ENCODE measurements at places on chromosomes 5 and 9.

- DNase-seq, result no peak
Observed at GRCh38 chr5:42852826-42853225, 41.1 kb upstream of the SELENOP start.

GRCh38 chr5:139805545-139805944, 9.9 kb downstream of the PSD2 start:
- DNase-seq, result no peak

DNA sequence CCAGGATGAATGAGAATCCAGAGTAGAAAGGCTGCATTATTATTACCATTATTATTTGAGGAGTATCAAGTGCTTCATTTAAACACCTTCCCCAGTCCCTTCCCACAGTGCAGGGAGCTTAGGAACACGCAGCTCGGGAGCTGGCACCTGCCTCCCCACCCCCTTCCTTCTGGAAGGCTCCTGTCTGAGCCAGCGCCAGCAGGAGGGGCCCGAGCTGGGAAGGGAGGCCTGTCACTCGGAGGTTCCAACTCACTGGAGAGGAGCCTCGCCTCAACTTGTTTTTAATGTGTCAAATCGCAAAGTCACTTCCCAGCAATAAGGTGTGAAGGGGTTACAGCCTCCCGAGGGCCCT, 156.4 kb upstream of the IRX4 start:
- DNase-seq, result no peak

GRCh38 chr5:126754609-126755008, 22.3 kb upstream of the LMNB1 start:
- no peak for DNase-seq

DNA sequence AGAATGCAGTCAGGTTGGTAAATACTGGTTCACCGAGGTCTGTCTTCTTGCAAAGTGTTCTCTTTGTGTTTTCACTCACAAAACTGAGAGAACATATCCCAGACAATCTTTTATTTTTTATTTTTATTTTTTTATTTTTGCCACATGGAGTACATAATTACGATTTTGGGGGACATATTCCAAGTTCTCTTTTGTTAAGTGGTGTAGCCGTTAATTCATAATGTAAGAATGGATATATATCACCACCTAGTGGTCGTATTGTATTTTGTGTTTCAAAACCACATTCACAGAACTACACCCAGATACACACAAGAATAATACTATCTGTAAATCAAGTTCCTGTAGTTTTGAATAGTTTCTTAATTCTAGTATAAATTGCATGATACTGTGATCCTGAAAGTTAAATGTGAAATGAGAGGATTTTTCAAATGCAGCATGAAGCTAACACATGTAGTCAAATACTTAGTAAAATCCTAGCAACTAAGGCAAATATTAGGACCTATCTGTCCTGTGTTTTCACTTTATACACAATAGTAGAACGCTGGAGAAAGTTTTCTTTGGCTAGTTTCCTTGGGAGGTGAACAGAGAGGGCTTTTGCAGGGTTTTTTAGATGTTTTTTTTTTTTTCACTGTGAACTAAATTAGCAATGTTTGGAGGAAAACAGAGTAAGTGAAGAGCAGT, 92.7 kb downstream of the VCAN start:
- no peak for DNase-seq

GRCh38 chr9:110650261-110650660, 18.3 kb upstream of the MUSK start:
- no peak for DNase-seq

- DNase-seq, result no peak
Observed at GRCh38 chr5:102262688-102263087, 33.4 kb downstream of the SLCO4C1 start.

GRCh38 chr5:132849347-132849746, 16.9 kb downstream of the GDF9 start:
- DNase-seq, result no peak

- no peak for DNase-seq
Observed at GRCh38 chr9:134970719-134971118, 53.0 kb upstream of the FCN1 start.

DNA sequence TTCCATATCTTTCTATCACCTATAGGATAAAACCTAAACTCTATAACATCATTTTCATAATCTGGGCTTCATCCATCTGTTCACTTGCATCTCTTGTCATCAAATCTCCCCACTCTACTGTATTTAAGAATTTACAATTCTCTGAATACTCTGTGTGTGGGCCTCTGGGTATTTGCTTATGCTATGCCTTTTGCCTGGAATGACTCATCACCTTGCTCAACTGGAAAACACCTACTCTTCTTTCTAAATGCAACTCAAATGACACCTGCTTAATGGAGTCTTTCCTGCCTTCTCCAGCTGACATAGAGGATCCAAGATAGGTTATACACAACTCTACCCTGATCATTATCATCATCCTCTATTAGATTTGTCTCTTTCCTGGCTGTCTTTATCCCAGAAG, 421.7 kb downstream of the SPATA31D1 start:
- no peak for DNase-seq

- DNase-seq, result no peak
Observed at GRCh38 chr9:89996773-89997172, 392.0 kb downstream of the GADD45G start.

GRCh38 chr5:157390551-157391297, 69.3 kb upstream of the NIPAL4 start:
- no peak for DNase-seq

GRCh38 chr9:114280636-114281472, 42.0 kb upstream of the ORM1 start:
- DNase-seq, result no peak

GRCh38 chr5:114325541-114325940, 36.3 kb upstream of the KCNN2 start:
- DNase-seq, result no peak

- no peak for DNase-seq
Observed at GRCh38 chr9:98999152-98999525, 55.4 kb downstream of the COL15A1 start.

GRCh38 chr5:8553364-8553763, 684.4 kb downstream of the MTRR start:
- no peak for DNase-seq

- no peak for DNase-seq
Observed at GRCh38 chr5:154311362-154311761, 120.8 kb downstream of the GALNT10 start.

- no peak for DNase-seq
Observed at GRCh38 chr5:127517110-127517479, 345 bp upstream of the PRRC1 start.

GRCh38 chr5:139164020-139164419, 34.1 kb downstream of the SIL1 start:
- DNase-seq, result no peak

DNA sequence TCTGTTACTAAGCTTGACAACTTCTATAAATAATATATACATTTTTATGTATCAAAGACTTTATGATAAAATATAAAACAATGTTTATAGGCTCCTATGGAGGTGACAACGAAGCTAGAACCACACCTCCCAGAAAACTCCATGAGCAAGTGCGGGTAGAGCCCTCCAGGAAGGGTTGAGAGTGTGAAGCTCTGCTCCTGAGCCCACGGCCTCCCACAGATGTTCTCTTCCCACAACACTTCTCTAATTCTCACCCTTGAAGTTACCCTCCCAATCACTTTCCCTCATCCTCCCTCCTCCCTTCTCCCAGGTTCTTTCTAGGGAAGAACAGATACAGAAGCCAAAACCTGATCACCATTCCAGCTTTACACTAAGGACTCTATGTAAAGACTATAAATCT, 427.6 kb downstream of the SPOCK1 start:
- no peak for DNase-seq

GRCh38 chr5:78328585-78329173, 31.7 kb upstream of the SCAMP1 start:
- no peak for DNase-seq

GRCh38 chr5:36878392-36879082, 2.0 kb downstream of the NIPBL start:
- DNase-seq, result no peak

- no peak for DNase-seq
Observed at GRCh38 chr5:155943516-155944407, 383.2 kb upstream of the SGCD start.

DNA sequence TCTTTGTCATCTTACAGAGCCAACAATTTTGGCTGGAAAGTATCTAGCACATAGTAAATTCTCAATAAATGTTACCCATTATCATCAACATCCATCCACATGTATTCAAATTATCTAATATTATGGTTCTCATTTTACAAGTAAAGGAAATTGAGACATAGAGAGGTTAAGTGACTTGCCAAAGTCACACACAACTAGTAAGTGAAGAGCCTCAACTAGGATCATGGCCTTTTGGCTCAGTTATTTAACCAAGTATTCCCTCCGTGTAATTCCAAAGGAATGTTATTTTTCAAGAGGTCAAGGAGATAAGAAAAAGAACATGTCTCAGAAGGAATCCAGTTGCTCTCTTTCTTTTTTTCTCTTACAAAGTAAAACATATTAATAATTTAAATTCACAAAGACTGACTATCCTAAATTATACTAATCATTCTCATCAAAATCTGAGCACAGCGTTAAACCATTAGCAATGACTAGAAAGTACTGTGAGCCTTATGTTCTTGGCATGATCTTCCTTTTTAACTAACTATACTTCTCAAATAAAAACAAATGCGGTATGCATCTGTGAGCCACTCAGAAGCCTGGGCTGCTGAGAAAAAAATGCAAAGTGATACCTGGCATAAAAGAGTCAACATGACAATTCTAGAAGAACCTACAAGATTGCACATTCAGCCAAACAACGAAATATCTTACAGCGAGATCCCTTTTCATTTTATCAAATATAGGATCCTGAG, 350.9 kb downstream of the GLIS3 start:
- DNase-seq, result no peak

DNA sequence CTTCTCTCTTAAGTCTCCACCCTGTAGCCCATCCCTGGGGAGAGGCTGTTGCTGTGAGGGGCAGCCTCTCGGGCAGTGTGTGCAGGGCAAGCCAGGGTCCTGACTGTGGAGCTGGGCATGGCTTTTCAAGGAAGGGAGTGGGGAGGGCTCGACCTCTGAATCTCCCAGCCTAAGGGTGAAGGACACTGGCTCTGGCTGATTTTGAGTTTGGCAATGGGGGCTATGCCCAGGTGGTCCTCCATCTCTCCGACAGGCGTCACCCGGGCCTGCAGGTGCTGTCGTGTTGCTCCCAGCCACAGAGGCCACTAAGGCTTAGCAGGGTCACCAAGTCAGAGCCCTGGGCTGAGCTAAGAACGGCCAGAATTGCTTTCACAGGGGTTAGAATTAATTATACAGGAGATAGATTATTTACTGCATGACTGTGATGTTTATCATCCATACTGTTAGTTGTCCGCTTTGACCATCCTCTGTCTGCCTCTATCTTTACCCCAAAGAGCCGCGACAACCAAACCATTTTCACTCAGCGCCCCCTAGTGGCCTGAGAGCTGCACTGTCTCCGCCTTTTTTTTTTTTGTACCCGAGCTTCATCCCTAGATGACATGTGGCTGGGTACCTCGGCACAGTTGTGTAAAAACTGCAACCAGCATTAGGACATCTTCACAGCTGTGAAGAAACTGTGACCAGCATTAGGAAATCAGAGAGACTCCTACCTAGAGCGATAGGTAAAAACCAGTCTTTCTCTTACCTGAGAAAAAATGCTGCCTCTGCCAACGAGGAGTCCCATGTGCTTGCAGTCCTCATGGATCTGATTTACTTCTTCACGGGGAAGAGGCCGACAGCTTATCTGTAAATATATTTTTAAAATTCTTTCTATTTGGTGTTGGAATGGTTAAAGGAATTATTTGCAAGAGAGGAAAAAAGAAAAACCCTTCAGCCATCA, 44.5 kb downstream of the AGXT2 start:
- peak; percentile 25 for DNase-seq

GRCh38 chr5:93403141-93403928, 177.7 kb downstream of the NR2F1-AS1 start:
- DNase-seq, result no peak

DNA sequence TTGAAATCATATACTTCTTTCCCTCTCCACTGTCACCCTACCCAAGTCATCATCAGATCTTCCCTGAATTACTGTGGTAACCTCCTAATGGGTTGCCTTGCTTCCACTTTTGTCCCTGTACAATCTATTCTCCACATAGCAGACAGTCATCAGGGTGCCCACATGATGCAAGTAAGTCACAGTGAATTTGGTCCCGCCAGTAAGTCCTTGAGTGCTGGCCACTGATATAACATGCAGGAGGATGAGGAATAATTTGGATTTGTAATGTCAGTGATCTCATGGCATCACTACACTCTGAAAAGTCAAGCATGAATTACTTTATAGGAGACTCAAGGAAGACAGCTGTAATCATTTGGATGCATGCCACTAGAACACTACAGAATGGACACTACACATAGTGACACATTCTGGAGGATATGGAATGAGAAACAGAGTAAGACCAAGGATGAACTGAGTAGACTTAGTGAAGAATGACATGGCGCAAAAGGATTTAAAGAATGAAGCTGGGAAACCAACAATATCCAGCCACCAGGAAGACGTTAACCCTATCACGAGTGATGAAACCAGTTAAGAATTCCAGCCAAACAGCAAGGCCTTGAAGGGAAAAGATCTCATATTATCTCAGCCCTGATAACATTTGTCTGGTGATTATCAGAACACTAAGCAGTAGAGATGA, 28.6 kb downstream of the MARCHF3 start:
- no peak for DNase-seq

GRCh38 chr9:33245341-33245740, 5.4 kb downstream of the SPINK4 start:
- no peak for DNase-seq

DNA sequence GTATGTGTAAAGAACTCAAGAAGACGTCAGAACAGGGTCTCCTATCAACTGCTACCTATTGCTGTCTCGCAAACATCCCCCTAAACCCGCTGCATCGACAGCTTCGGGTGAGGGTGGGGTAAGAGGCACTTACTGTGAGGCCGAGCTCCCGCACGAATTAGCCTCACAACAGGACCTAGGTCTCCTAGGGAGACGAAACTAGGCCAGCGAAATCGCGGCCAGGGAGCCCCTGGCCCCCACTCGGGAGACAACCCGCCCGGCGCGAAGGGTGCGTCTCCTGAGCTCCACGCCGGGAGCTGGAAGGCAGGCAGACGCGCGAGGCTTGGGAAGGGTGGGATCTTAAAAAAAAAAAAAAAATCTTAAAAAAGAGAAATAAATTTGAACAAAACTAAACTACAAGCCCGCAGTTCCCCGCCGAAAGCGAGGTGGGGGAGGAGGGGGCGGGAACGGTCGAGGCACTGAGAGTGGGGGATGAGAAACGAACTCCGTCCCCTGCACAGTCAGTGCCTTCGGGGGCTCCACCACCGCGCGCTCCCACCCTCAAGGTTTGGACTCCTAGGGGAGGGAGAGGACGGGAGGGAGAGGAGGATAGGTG, 33.0 kb upstream of the NFIB start:
- DNase-seq, result no peak

- no peak for DNase-seq
Observed at GRCh38 chr9:120152295-120152694, 427.7 kb downstream of the CDK5RAP2 start.

DNA sequence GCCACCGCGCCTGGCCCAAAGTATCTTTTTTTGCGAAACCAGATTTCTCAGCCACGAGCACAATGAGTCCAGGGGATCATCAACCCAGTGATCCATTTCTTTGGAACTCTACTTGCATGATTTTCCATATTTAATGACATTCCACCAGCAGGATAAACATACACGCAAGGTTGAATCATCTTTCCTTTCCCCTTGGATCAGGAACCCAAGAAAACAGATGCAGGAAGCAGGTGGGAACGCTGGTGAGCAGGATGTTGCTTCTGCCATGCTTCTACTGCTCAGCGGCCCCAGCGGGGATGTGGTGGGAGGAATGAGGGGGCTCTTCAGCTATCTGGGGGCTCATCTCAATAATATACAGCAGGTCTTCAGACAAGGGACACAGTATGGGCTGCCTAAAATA, 118.2 kb downstream of the SEC61B start:
- no peak for DNase-seq
